COR-L47 (cell line): ENCODE measurements at places on chromosomes 3 and 15.

DNA sequence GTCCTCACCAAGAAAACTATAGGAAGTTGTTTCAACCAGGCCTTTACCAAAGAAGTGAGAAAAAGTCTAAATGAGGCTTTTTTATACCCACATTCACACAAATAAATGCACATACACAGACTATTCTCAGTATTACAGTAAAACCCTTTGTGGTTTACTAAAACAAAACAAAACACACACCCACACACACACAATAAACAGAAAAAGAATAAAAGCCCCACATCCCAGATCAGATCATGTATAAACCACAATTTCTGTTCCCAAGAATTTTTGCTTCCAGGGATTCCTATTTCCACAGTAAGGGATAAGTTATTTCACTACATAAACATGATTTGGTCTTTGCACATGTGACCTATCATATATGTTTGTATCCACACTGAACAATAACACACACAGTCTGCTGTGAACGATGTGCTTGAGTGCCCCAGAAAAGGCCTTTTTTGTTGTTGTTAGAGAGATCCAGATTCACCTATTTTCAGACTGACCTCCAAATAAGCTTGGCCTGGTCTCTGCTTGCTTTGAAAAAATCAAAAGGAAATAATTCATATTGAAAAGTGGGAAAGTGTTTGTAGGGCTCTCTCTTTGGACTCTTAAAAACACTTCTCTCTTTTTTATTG, 283.4 kb upstream of the ATP11B start:
- DNase-seq = no peak

DNA sequence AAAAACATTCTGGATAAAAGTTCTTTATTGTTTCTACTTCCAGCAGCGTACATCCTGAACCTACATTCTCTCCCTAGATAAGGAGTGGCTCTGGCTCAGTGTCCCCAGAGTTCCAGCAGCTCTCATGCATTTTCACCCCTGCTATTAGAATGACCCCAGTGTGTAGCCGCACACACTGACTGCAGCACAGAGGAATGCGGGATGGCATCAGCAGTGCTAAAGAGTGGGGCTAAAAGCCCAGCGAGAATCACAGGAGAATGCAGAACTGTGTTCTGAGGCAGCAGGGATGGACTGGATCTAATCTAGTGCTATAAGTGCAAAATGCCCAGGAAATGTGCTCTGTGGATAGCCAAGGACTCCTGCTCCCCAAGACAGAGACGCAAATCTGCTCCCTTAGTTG, 66.4 kb upstream of the TJP1 start:
- DNase-seq = no peak

- no peak for DNase-seq
Observed at GRCh38 chr15:60358935-60359682, 38.7 kb downstream of the ANXA2 start.

DNA sequence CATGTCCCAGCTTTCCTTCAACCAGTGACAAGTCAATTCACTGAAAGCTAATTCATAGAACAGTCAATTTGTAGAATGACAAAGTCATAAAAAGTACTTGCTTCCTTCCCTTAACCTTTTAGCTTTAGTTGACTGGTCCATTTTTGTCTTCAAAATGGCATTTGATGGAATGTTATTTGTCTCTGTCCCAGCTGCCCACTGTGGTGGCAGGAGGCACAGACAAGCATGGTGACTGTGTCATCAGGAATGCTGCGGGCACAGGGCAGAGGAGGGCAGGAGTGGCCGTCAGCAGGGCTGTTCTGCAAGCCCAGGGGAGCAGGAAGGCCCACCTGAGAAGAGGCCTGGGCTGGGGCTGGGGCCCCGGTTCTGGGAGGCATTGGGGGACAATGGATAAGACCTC, 10.0 kb downstream of the IQSEC1 start:
- DNase-seq = no peak

- no peak for DNase-seq
Observed at GRCh38 chr3:198046120-198046857, 86.3 kb downstream of the LMLN start.

DNA sequence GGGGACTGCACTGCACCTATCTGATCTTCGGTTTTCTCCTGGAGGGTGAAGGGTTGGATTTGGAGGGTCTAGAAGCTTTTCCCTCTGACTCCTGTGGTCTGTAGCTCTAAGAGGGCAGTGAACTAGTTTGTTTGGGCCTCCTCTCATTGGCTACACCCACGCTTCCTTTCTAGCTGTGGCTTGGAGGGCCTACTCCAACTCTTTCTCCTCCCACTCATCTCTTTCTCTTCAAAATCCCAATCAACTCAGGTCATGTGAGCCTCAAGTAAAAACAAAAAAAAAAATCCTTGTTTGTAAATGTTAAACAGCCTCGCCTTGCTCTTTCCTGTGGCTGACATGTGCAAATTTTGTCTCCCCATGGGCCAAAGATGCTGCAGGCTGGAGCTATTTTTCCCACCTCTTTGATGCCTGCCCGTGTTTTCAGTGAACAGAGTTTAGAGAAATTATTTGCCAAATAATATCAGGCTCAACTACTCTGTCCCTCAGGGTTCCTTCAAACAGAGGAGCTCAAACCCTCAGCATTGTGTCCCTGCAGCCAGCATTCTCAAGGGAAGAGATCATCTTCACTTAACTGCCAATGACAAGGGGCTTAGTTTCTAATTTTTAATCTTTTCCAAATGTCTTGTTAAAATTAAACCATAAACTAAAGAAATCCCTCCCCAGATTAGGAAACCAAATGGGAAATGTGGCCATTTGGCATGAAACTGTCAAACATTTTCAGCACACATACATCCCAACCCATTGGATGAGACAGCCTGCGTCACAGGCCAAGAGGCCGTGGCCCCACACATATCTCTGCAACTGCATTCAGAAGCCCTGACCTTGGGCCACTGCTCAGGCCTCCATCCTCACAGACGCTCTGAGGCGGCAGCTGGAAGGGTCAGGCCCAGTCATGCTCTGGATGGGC, 114.8 kb upstream of the THBS1 start:
- DNase-seq = no peak

GRCh38 chr3:61841111-61841845, 279.9 kb downstream of the PTPRG start:
- DNase-seq = no peak

- no peak for DNase-seq
Observed at GRCh38 chr3:56836276-56837163, 34.8 kb upstream of the ARHGEF3 start.

DNA sequence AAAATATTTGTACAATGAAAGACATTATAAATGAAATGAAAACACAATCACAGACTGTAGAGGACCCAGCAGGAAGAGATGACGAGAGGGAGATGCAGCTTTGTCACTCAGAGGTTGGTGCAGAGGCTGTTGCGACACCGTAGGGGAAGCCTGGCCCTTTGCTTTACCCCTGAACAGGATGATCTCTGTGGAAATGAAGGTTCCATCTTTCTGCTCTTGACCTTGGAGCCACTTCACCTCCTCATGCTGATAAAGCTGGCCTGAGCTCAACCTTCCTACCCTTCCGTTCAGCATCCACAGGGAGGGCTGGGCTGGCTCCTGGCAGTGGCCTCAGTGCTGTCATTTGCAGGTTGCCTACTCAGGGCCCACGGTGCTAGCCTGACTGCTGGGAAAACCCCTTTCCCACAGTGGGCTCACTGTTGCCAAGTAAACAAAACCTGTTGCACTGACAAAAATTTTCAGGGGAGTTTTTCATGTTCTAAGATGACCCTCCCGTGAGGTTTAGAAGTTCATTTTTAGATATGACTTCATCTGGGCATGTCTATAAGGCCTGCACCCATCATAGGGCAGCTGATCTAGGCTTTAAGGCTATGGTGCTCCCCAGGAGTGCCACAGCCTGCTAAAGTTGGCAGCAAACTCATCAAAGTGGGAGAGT, 3.0 kb upstream of the CD80 start:
- DNase-seq = no peak

DNA sequence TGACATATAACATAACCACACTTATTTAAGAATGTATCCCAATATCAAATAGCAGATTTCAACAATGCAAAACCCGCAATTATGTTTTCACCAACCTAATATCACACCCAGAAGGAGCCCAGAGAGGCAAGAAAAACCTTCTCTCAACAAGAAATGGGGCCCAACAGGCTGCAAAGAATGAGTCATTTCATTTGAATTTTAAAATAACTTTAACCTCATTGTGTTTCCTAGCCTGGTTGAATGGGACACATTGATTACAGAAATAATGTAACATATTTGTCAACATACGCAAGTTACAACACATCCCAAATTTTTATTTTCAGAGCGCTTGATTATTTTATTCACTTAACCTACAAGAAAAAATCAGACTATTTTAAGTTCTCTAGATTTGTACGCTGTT, 365.1 kb upstream of the SLCO3A1 start:
- DNase-seq = no peak

DNA sequence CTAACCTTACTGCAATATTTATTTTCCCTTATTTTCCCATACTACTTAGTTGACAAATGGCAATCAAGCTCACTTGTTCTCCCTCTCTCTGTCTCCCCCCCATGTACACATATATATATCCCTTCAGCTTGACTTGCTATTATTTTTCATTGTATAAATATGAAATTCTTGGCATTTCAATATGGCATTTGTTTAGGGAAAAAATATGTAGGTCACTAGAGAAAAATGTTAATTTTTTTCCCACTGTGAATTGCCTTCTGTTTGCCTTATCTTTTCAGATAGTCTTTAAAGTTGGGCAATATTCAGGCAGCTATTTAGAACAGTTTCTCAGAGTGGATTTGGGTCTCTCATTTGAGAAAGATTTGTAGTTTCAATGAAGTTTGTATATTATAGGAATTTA, 62.8 kb upstream of the UTS2B start:
- DNase-seq = no peak

- DNase-seq = no peak
Observed at GRCh38 chr3:178386880-178387279, 149.4 kb upstream of the KCNMB2 start.

DNA sequence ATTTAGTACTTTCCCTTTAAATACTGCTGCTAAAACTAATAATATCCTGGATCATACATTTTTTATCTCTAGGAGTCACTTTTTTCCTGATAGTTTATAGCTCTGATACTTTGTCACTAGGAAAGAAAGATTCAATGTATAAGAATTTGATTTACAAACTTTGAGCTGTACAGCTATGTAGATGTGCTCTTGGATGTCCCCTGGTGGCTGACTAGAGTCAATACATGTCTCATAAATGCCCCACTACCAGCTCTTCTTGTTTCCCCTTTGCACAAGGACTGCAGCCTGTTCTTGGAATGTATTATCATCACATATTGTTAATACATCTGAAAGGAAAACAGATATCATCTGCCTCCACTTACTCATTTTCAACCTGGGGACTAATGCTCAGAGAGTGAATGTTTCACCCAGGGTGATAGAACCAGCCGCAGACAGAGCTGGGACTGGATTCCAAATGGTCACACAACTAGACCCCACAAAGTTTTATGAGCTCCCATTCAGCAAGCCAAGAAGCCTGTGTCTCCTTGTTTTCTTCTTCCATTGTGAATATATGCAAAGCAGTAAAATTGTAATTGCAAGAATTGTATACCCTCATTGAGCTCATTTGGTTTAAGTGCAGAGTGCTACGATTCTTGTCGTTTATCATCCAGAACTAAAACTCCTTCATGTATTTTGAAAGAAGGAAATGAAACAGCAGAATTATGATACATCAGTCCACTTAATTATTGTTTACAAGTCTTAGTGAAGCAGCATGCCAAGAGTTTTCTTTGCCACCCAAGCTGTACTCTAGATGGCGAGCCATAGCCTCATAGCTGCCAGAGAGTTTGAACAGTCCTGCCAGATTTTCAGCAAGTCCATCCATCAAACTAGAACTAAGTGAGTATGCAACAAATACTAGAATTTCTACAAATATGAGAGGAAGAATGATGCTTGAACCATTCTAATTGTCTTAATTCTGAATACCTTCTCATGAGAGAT, 261.6 kb upstream of the LMCD1 start:
- DNase-seq = no peak

- DNase-seq = no peak
Observed at GRCh38 chr3:129424185-129424841, 4.1 kb downstream of the EFCAB12 start.
